WTC11 (cell line): ENCODE measurements at places on chromosomes 7 and 10. TPM values are rescaled to one million over a fixed set of nuclear protein-coding genes. Genes with fewer than 3 reads are reported as not detected.

- no peak for DNase-seq
- no peak overlapping the region for H3K4me3 ChIP-seq
- H3K27ac ChIP-seq, result no peak overlapping the region
- peaks cover 4% of the 10 kb centered on the region; the same call in 1 of the 2 replicates for H3K27me3 ChIP-seq
- no peaks in the 10 kb centered on the region for H3K36me3 ChIP-seq
Observed at GRCh38 chr7:91653286-91653685, 227.2 kb downstream of the MTERF1 start.

Gene AS3MT
- 8.8 to 10.4 TPM (median 9.3 TPM) in 3 replicates for total RNA-seq

DNA sequence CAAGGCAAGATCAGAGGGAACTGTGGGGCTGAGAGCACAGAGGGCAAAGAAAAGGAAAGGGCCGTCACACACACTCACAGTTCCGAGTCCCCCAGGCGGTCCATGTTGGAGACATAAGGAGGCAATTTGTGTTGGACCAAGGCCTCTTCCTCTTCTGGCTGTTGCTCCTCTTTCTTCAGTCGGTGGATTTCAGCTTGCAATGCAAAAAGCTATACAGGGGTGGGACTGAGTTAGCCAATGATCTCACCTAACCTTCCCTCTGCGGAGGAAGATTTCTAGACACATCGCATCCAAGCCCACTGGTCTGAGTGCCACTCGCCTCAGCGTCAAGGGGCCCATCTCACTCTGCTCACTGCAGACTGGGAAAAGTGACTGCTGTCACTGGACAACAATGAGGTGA, 5.5 kb downstream of the WDR91 start:
- peaks cover 6% of the 10 kb centered on the region; the same call in 1 of the 2 replicates for H3K36me3 ChIP-seq
- H3K27ac ChIP-seq, result no peak overlapping the region
- peaks cover 11% of the 10 kb centered on the region for H3K27me3 ChIP-seq
- no peak for DNase-seq
- no peak overlapping the region for H3K4me3 ChIP-seq

DNA sequence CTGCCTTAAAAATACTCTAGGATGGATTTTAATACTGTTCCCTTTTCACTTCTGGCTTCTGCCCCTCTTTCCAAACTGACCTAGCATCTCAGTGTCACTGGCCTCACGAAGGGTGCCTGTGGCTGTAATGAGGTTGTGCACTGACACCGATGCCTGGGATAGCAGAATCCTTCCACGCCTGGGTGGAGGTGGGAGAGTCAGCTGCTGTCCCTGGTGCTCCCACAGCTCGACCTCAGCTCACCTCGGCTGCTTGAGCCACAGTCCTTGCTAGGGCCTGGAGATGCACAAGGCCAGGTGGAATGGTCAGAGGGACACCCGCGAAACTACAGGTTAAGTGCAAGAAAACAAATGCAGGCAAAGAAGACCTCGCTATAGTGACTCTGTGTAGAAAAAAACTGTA, 123.4 kb upstream of the ACBD5 start:
- no peaks in the 10 kb centered on the region for H3K27me3 ChIP-seq
- no peak overlapping the region for H3K27ac ChIP-seq
- no peak overlapping the region for H3K4me3 ChIP-seq
- H3K36me3 ChIP-seq, result no peaks in the 10 kb centered on the region
- H3K4me1 ChIP-seq, result no peaks in the 10 kb centered on the region

GRCh38 chr7:92625617-92626016, 35.4 kb upstream of the FAM133B start:
- no peak for DNase-seq
- no peak overlapping the region for H3K27ac ChIP-seq
- no peak overlapping the region for H3K4me3 ChIP-seq

Gene KAZALD1
- 9.6 to 19.2 TPM (median 10.2 TPM) in 3 replicates for total RNA-seq
